NCI-H2029 (cell line): ENCODE measurements at places on chromosomes 1 and 21.

GRCh38 chr21:20045197-20045596, 953.0 kb upstream of the NCAM2 start:
- no peak for DNase-seq

- DNase-seq: peak; percentile 60
Observed at GRCh38 chr1:2412773-2413494, 570 bp upstream of the PEX10 start.

- DNase-seq: no peak
Observed at GRCh38 chr1:81834921-81835698, 34.4 kb downstream of the ADGRL2 start.

DNA sequence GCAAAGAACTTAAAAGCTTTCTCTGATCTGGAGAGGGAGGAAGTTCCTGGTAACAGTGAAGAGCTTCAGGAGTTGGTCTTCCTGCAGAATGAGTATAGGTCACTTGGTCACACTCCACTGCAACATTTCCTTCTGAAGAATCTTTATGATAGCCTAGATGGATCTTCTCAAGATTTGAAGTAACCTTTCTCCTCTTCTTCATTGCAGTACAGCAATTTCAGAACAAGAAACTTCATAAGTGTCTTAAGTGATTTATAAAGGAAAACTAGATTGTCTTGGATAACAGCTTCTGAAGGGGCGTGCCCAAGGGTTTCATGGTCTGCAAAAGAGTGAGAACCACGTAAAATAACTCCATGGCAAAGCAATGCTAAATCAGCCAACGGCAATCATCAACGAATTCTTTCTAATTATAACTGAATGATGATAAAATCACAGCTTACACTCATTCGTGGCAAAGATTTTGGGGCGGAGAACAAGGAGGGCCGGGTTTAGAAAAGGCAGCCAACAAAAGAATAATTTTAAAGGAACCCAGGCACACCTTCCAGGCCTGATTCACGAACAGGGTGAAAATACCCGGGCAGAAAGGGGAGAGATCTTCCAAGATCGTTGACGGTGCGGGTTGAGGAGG, 53.9 kb upstream of the ASPM start:
- no peak for DNase-seq

- no peak for DNase-seq
Observed at GRCh38 chr1:118907466-118907865, 80.7 kb downstream of the TBX15 start.

- DNase-seq: no peak
Observed at GRCh38 chr1:184559117-184559713, 172.4 kb downstream of the C1orf21 start.

DNA sequence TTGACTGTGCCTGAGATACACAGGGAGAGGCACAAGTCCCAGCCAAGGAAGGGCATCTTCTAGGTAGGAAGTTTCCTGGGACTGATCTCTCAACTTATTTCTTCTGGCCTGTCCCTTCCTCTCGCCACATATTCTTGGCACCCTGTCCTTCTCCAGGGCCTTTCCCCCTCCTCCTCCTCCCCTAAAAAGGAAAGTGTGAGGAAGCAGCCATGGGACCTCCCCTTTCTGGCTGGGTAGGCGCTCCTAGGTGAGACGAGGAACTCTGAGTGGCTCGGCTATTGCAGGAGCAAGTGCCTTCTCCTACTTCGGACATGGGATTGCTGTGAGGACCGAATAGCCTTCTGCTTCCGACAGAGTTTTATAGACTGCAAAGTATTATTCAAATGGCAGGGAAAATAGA, 15.5 kb upstream of the MTARC2 start:
- no peak for DNase-seq
